ENCODE measurements at places on chromosomes 7 and 10. TPM values are rescaled to one million over a fixed set of nuclear protein-coding genes. Genes with fewer than 3 reads are reported as not detected.

The SH2D4B gene
- 0.07 TPM for total RNA-seq

The CUBN gene
- 2.5 TPM for total RNA-seq

The EIF4EBP2 gene
- total RNA-seq = 56.1 TPM

The PROSER2 gene
- total RNA-seq = 0.27 TPM

The BAIAP2L1 gene
- total RNA-seq = 0.40 TPM

The CLDN3 gene
- total RNA-seq = not detected

All from activated CD4-positive, alpha-beta T cell treated with anti-CD3 and anti-CD28 coated beads, Interleukin-2, amount 10 ng/mL, durations not matched to agents 7 days and 5 days (primary cell).